ENCODE measurements at places on chromosomes 13 and 19. TPM values are rescaled to one million over a fixed set of nuclear protein-coding genes. Genes with fewer than 3 reads are reported as not detected.

GRCh38 chr13:48862572-48862971 is 113.1 kb upstream of the FNDC3A start:
- no peak for DNase-seq

DNA sequence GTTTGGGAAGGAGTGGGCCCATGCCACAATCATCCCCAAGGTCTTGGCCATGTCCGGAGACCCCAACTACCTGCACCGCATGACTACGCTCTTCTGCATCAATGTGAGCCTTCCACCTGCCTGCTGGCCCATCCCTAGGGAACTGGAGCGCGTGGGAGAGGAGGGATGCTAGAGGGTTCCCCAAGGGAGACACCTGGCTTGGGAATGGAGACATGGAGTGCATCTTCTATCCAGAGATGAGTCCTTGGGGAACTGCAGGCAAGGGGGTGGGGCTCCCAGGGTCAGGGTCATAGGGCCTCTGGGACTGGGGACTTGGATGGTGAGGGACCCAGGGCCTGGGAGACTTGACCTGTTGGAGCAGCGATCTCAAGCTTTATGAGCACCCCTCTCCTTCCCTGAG is 31.2 kb downstream of the PPP2R1A start:
- no peak for DNase-seq

DNA sequence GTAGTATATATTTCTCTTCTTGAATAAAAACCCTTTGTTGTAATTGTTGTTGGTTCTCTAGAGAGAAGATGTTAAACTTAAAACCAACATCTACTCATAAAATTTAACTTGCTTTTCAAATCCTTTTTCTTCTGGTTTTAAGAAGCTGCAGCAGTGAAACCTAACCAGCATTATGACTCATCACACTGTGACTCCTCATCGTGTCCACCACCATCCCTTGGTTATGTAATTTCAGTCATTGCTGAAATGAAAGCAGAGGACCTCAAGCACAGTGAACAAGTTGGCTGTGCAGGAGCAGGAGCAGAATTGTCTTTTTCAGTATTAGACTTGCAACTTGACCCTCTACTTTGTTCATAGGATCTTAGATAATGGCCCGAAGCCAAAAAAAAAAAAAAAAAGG is 64.9 kb upstream of the HTR2A start:
- peak; percentile 78 for DNase-seq

GRCh38 chr13:43784496-43784895 is 2.3 kb downstream of the ENOX1 start:
- no peak for DNase-seq

DNA sequence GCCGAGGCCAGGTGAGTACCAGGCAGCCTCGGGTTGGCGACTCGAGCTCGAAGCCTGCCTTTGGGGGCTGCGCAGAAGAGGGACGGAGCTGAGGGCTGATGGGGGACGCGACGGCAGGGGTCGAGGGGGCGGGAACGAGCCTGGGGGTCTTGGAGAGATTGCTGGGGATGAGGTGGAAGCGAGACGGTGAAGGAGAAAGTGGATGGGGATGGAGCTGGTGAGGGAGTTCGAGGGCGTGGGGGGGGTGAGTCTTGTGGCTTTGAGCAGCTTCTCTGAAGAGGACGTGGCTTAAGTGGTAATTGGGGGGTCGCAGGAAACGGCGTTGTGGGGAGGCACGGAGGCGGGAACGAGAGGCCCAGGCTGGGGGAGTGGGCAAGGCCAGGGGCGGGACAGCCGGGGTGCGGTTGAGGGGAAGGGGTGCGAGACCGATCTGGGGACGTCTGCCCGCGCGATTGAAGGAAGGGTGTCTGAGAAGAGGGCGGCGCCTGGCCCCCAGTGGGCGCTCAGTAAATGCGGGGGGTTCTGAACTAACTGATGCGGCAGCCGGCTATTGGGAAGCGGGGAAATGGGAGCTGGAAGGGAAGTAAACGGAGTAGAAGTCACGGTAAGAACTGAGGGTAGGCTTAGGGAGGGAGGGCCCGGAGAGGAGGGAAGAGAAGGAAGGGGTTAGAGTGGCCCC is 426 bp downstream of the MYO9B start:
- DNase-seq, result no peak

DNA sequence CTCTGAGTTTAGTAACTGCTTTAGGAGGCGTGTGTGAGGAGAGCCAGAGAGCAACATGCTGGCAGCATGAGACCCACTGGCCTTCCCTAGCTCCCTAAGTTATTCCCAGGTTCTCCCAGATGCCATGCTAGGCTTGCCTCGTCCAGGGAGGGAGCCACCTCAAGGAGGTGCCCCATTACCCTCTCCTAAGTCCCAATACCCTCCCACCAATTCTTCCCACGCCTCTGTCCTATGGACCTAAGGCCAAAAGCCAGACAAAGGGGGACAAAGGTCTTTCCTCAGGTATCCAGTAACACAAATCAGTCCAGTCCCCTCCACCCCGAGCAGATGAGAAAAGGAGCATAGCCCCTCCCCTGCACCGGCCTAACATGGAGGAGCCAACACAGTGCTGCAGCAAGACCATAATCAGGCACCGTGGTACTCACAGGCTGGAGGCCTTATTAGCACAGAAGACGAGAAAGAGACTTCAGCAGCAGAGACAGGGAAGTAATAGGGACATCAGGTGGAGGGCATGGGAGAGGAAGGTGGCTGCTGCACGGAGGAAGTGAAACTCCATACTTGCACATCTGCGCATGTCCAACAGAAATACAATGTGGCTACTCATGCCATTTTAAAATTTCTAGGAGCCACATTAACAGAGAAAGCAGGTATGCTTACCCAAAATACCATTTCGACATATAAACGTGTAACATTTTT is 46.3 kb downstream of the BRD4 start:
- no peak for DNase-seq

DNA sequence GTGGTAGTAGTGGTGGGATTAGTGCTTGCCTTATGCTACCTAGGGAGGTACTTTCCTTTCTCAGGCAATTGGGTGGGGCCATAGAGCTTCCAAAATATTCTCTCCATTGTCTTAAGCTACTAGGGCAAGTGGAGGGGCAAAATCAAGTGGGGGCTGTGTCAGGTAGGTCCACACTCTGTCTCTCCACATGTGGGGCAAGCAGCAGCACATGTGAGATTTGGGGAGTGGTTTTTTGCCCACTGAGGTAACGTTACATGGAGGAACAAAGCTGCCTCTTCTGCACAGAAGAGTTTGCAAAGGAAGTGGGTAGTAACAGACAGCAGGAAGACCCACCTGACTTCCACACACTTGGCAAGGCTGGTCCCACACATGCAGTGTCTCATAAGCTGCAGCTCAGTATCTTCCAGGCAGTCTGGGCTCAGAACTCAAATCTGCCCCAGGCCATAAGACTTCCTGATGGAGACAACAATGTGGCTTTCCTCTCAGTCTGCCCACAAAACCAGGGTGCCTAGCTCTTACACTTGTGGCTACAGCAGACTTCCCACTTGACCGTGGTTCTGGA is 1581.5 kb upstream of the PCDH20 start:
- no peak for DNase-seq

- DNase-seq, result no peak
Observed at GRCh38 chr13:20408181-20408580, 117.5 kb downstream of the CRYL1 start.

AZU1 gene
- 1.00 TPM for total RNA-seq

- no peak for DNase-seq
Observed at GRCh38 chr13:86098511-86098910, 299.3 kb upstream of the SLITRK6 start.

- DNase-seq, result peak; percentile 24
Observed at GRCh38 chr13:74132152-74132775, 1.9 kb downstream of the KLF12 start.

- peak; percentile 44 for DNase-seq
Observed at GRCh38 chr13:107339209-107339608, 771.3 kb upstream of the ARGLU1 start.

SMAD9 gene
- total RNA-seq, result 2.9 TPM

DNA sequence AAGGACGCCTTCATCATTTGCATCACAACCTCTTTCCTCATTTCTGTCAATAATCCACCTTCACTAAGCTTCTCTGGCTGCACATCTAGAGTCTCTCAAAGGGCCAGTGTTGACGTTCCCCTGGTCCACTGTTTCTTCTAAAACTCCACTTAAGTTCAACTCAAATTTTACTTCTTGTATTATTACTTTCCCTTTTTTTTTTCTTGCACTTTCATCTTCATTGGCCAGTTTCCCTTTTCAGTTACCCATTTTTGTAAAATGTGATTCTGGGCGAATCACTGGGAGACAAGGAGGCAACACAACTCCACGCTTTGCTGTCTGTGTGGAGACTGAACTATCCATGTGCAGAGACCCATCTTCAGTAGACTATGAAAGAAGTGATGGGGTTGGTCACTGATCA is 128.6 kb upstream of the RNF113B start:
- no peak for DNase-seq

FEM1A gene
- 12.6 TPM for total RNA-seq

MAG gene
- total RNA-seq, result not detected

DNA sequence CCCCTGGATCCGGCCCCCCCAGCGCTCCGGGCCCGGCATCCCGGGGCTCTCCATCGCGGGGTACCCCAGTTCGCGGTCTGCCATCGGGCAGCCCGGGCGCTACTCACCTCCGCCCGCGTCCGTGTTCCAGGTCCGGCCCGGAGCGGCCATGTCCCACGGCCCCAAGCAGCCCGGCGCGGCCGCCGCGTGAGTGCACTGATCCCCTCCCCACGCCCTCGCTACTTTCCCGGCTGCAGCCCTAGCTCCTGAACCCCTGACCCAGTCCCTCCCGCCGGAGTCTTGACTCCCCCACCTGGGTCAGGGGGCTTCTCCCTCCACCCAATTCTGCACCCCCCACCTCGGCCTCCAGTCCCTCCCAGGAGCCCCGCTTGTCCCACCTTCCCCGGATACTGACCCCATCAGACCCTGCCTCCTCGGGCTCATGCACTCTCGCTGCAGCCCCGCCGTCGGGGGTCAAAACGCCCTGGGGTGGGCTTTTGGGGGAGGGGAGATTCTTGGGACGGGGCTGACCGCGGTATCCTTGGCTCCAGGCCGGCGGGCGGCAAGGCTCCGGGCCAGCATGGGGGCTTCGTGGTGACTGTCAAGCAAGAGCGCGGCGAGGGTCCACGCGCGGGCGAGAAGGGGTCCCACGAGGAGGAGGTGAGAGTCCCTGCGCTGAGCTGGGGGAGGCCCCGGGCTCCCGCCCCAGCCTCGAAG is 566 bp downstream of the HMG20B start:
- DNase-seq, result no peak

TMPRSS9 gene
- total RNA-seq, result 0.16 TPM

PINLYP gene
- total RNA-seq, result 0.96 TPM

Data from astrocyte (in vitro differentiated cells and primary cell).